RWPE1 (cell line): ENCODE measurements at places on chromosomes 3 and 15.

GRCh38 chr3:148748283-148748682 is 50.6 kb downstream of the AGTR1 start:
- DNase-seq, result no peak

DNA sequence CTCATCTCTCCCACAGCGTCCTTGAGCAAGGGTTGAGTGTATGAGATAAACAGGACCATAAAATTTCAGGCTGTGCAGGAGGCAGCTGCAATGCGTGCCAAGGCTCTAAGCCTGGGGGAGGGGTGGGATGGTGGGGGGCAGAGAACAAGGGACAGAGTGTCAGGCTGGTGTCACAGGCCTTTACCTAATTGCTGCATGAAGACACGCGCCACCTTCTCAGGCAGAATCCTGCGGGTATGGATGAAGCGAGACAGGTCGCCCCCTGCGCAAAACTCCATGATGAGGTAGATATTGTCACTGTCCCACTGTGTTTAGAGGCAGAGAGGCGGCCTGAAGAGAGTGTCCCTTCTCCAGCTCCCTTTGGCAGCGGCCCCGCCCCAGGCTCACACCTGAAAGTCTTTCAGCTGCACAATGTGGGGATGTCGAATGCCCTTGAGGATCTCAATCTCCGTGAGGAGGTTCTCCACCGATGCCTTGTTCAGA is 1.0 kb downstream of the ULK3 start:
- DNase-seq, result no peak

DNA sequence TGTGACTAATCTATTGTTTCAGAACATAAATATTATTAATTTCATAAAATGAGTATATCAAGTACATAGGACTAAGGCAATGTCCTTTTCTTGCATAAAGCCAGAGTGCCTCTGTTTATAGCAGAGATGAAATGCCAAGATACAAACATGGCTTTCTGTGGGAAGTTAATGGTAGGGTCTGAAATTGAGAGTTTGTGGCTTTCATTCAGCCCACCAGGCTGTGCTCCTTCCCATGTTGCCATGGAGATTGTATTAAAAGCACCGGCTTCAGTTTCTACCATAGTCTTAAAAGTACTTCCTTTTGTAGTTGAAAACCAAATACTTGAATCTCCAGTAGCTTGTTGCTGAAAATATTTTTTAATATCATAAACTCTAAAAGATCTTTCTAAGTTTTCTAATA is 114.0 kb downstream of the LRRC28 start:
- no peak for DNase-seq

DNA sequence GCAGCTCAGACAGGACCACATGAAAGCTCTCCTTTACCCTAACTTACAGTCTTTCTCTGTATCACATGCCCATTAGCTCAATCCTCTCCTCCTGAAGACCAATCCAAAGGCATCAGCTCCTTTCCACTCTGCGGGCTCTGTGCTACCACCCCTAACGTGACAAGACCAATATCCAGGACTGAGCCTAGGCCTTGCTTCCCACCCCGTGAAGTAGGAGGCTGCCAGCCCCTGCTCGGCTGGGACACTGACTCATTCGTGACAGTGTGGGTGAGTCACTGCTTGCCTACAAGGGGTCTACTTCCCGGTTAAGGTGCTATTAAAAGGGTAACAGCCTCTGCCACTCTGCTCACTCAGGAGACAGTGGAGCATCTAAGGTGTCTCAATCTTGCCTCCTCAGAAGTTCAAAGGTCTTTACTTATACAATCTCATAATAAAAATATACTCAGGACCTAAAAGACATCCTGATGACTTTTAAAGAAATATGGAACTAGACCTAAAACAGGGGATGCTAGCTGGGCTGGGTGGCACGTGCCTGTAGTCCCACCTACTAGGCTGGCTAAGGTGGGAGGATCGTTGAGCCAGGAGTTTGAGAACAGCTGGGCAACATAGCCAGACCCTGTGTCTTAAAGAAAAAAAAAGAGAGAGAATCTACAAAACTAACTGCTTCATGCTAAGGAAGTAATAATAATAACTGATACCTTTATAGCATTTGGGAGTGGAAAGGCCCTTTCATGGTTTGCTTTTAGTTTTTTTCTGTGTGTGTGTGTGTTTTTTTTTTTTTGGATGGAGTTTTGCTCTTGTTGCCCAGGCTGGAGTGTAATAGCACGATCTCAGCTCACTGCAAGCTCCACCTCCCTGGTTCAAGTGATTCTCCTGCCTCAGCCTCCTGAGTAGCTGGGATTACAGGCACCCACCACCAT is 55.0 kb downstream of the TMEM44 start:
- DNase-seq, result peak; percentile 73

GRCh38 chr3:135125171-135125801 is 330.2 kb downstream of the EPHB1 start:
- peak; percentile 20 for DNase-seq
